NCI-H1417 treated with DMSO at 0.1 percent for 48 hours (cell line): ENCODE measurements at places on chromosomes 5 and 9.

- DNase-seq: no peak
Measured at GRCh38 chr9:4748612-4749011, 7.6 kb upstream of the AK3 start.

GRCh38 chr5:171614971-171615653 lies 170.5 kb upstream of the SMIM23 start:
- no peak for DNase-seq

- no peak for DNase-seq
Measured at GRCh38 chr5:9428272-9428671, 117.6 kb downstream of the SEMA5A start.

GRCh38 chr9:8143677-8144076 lies 344.1 kb upstream of the DMAC1 start:
- no peak for DNase-seq

GRCh38 chr9:12776513-12777055 lies 1.8 kb downstream of the LURAP1L start:
- DNase-seq: no peak

DNA sequence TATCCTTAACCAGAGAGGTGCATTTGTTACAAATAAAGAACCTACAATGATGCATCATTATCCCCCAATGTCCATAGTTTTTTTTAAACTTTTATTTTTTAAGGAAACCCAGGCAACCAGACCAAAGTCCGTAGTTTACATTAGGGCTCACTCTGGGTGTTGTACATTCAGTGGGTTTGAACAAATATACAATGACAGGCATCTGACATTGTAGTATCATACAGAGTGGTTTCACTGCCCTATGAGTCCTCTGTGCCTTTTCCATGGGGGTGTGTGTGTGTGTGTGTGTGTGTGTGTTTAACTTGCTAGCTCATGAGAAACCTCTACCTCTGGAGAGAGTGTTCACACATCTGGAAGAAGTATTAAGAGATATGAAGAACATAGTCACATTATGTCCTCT lies 141.5 kb downstream of the KDM4C start:
- no peak for DNase-seq

- no peak for DNase-seq
Measured at GRCh38 chr5:143880178-143880577, 68.2 kb downstream of the HMHB1 start.

GRCh38 chr9:33468797-33469621 lies 4.7 kb downstream of the NOL6 start:
- no peak for DNase-seq

GRCh38 chr9:36169708-36170107 lies 520 bp downstream of the CCIN start:
- no peak for DNase-seq

DNA sequence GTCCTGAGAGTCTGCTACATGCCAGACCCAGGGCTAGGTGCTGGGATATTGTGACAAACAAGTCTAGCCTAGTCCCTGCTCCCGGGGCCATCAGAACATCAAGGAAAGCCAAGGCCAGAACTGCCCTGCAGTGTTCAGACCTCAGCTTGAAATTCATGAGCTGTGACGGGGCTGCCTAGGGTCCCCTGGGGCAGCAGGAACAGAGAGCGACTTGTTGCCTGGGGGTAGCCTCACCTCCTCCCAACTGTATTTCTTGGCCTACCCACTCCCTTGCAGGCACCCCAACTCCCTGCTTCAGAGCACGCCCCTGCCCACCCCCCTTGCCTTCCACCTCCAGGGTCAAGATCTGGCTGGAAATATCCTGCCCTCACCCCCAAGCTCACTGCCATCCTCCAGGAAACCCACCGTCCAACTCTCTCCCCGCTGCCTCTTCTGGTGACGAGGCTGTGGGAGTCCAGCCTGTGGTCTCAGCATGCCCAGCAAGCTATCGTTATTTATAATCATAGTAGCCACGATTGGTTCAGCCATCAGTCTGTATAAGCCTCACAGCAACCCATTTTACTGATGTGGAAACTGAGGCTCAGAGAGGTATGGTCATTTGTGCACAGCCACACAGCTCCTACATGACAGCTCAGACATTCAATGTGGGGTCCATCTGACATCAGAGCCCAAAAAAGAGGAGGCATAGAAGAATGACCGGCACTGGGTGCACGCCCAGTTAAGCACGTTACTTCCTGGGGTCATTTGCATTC lies 10.7 kb downstream of the DNM1 start:
- DNase-seq: no peak

DNA sequence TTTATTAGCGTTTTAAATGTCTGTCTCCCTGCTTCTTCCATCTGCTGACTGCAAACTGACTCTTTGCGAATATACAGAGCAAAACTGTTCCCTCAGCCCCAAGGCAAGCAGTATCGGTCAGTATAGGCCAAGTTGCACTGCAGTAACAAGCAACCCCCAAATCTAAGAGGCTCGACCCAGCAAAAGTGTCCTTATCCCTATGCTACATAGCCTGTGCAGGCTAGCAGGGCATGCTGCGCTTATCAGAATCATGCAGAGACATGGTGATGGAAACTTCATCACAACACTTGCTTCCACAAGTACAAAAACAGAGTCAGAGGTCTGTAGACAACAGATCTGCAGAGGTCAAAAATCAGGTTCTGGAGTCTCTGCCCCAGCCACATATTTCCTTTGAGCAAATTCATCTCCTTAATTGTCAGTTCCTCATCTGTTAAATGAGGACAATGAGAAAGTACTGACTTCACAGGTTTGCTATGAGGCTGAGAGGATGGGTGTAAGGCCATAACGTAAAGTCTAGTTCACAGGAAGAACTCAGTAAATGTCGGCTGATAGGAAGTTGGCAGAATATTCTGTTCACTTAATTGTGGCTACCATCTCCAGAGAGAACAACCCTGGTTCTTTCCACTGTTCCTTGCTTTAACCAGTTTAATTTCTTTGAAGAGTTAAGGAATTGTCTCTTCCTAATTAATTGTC lies 9.6 kb upstream of the IL17B start:
- DNase-seq: no peak

GRCh38 chr5:149221731-149222342 lies 49.8 kb upstream of the AFAP1L1 start:
- no peak for DNase-seq

- DNase-seq: no peak
Measured at GRCh38 chr5:19837536-19838174, 150.3 kb downstream of the CDH18 start.

DNA sequence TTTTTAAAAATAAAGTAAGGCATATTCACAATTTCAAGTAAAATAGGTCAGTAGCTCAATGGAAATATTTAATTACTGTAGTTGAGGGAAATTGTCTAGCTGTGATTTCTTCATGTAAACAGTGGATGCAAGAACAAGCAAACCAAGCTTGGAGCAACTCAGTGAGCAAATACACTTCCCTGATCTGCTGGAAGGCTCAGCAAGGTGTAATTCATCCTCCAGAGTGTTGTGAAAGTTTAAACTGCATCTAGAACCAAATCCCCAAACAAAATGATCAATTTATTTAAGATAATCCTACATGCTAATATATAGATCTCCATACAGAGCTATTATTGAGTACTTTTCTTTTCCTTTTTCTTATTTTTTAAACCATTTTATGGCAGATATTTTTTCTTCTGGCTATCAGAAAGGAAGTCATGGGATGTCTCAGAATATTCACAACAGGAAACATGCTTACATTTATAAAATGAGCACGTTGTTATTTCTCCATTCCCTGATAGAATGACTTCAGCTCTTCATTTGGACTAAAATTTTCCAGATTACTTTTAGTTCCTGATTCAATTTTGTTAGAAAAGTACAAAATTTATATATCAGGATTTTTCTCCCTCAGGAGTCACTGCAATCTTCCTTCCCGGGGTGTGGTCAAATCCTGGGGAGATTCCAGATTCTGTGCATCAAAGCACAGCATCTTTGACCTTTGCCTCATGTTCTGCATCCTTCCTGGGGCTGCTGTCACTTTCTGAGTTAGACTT lies 219.2 kb upstream of the ELL2 start:
- no peak for DNase-seq

GRCh38 chr5:159220206-159220605 lies 10.9 kb upstream of the RNF145 start:
- DNase-seq: no peak

DNA sequence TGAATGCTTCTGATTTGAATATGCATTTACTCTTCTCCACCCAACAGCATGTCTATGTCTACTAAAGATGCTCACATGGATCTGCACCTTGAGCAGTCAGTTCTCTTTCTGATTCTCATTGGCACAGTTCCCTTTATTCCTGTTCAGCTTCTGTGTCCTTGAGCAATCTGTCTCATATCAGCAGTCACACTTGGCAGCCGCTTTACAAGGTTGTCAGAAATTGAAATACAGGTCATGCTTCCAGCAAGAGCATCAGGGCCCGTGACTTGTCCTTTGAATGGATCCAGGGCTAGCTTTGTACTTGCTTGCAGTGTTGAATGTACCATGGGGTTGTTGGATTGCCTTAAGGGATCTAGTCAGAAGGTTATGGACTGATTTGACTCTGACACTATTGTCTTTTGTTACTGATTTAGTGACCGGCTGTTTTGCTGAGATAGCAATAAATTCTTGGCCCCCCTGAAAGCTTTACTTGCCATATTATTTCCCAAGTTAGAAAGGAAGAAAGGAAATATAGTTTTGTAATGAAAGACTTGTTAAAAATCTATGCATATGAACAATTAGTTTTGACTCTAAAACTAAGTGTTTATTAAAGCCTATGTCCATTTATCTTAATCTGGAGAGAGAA lies 273.4 kb upstream of the ISL1 start:
- DNase-seq: no peak

- DNase-seq: no peak
Measured at GRCh38 chr5:74056789-74057164, 430.8 kb downstream of the ARHGEF28 start.

GRCh38 chr9:110143485-110143884 lies 64.5 kb downstream of the C9orf152 start:
- no peak for DNase-seq

DNA sequence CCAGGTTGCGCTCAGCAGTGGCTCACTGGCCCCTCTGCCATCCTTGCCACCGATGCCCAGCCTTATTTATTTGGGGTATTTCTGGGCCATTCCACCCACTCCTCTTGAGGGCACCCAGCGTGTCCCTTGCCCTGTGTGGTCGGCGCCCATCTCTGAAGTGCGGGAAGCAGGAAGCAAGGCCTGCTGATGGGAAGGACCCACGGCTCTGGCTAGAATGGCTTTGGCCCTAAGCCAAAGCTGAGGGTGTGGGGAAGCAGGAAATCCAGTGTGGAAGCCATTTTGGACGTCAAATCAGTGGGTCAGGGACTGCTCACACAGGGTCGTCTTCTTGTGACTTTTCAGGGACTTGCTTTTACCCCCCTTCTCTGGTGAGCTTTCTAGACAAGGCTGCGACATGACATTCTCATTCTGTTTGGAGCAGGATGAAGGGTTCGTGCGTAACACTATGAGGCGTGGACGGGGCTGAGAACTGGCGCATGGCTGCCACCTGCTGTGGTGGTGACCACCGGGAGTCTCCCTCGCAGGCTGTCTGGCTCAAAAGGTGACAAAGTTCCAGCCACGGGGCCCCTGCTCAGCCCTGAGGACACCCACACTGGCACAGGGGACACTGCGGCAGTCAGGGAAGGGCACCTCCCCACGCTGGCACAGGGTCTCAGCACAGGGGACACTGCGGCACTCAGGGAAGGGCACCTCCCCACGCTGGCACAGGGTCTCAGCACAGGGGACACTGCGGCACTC lies 50.7 kb upstream of the NKD2 start:
- DNase-seq: no peak

DNA sequence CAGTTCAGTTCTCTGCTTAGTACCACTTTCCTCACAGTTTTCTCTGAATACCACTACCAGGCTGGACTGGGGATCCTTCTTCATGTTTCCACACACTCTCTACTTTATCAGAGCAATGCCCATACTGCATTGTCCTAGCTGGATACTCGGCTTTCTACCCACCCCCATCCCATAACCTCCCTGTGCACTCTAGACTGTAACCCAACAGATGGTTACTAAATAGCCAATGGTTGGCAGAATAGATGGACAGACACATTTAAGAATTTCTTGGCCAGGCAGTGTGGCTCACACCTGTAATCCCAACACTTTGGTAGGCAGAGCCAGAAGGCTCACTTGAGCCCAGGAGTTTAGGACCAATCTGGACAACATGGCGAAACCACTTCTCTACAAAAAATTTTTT lies 22.8 kb downstream of the CDK5RAP2 start:
- DNase-seq: no peak

DNA sequence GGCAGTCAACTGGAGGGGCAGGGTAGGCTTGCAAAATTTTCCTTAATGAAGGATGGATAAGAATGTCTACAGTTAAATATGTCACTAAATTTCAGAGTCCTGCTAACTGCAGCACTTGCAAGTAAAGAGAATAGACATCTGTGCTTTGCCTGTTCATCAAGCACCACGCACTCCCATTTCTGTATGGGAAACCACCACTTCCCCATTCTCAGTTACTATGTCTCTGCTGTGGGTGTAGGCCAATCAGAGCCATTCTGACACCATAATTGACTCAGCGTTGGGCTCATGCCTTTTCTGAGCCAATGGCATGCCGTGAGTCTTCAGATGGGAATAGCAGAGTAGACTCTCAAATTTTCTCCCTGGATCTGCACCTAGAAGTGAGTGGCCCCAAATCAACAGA lies 247.5 kb downstream of the GABRB2 start:
- no peak for DNase-seq

DNA sequence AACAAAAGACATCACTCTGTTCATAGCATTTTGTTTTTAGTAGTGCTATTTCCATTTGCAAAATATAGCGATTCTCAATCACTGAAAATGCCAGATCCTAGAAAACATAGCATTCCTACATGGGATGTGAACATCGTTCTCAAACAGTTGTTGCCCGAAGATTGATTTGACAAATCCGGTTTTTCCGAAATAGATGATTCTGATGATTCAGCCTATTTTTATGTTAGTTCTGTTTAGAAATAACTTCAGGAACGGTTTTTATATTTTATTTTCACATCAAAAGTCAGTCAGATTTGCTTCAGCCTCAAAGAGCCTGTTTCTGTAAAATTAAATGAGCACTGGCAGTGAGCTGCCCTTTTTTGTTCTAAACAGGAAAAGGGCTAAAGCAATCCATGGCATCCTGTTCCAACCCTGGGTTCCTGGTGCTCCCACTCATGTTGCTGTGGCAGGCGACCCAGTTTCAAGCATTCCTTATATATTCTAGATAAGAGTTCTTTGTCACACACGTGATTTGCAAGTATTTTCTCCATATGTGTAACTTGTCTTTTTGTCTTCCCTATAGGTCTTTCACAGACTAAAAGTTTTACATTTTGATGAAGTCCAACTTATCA lies 14.2 kb upstream of the PSIP1 start:
- DNase-seq: no peak

- no peak for DNase-seq
Measured at GRCh38 chr9:115606838-115607237, 488.9 kb upstream of the TNC start.

DNA sequence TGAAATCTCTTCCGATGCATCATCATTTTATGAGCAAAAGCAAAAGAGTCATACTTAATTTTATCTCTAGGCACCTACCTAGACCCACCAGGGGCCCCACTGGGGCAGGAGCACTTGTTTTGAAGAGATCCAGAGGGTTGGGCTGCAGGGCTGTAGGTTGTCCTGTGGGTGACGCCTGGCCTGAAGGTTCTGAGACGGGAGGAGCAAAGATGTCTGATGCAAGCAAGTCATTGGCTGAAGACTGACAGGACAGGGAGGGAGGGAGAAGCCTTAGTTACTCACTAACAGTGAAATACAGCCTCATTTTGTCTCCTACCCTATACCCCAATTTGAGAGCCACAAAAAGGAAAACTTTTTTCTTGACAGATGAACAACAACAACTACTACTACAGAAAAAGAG lies 17.1 kb upstream of the C9 start:
- no peak for DNase-seq
